ENCODE measurements at places on chromosomes 6 and 20. TPM values are rescaled to one million over a fixed set of nuclear protein-coding genes. Genes with fewer than 3 reads are reported as not detected.

- no peak for DNase-seq
Measured at GRCh38 chr20:55488593-55488992, 516.7 kb downstream of the CBLN4 start.

DNA sequence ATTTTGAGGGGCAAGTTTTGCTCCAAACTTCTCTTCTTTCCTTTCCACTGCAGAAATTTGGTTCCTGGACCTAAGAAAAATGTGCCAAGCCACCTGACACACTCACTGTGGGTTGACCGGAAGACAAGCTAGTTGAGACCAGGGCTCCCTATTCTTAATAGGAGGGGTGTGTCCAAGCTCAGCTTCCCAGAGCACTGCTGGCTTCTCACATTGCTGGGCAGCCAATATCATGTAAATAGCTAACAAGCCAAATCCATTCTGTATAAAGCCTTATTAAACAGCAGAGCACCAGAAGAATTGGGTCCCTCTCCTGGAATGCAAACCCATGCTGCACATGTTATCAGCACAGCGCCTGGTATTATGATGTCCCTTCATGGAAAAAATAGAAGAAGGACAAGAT lies 17.0 kb upstream of the SAMD3 start:
- no peak for DNase-seq

ZNF334 gene
- polyA plus RNA-seq, result 0.08 TPM

DNA sequence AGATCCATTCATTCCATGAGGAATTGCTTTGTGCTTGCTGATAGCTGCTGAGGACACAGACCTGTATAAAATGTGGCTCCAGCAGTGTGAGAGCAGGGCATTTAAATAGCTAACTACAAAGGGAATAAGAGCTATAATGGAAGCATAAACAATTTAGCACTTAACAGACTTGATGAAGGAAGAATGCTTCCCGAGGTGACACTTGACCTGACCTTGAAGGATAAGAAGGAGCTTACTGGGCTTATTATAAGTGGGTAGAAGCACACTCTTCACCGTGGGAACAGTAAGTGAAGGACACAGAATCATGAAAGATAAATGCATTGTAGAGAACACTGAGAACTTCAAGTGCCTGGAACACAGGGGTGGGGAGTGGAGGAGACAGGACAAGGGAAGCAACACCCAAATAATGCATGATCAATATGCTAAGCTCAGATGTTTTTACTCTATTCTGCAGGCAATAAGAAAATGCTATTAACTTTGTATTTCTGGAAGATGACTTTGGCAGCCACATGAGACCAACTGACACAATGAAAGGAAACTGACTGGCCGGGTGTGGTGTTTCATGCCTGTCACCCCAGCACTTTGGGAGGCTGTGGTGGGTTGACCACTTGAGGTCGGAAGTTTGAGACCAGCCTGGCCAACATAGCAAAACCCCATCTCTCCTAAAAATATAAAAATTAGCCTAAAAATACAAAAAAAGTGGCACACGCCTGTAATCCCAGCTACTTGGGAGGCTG lies 84.2 kb downstream of the EPB41L2 start:
- no peak for DNase-seq

DNA sequence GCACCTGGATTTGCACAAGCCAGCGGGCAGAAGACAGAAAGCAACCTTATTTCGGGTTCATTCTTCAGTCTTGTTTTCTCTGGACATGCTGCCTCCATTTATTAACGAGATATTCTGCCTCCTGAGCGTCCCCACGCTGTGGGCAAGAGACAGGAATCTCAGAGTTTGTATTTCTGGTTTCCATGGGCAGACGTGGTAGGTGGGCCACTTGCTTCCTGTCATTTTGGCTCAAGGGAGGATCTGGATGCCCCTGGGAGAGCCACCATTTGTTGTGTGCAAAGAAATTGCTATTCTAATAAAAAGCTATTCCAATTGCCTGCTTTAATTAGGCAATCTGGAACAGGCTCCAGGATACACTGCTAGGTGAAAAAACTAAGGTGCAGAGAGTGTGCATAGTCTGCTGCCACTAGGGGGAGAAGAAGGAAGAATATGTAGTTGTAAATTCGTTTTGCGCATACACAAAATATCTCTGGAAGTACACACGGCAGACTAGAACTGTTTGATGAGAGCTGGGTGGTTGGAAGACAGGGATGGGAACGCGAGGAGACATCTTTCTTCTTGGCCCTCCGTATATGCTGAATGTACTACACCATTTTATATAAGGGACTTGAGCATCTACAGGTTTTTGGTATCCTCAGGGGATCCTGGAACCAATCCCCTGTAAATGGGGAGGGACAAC lies 30.1 kb upstream of the SLC16A10 start:
- peak; percentile 49 for DNase-seq

- DNase-seq, result peak; percentile 41
Measured at GRCh38 chr20:48910347-48910781, 11.1 kb upstream of the ARFGEF2 start.

NKX2-2 gene
- not detected for polyA plus RNA-seq

CST5 gene
- not detected for polyA plus RNA-seq

GRCh38 chr20:38023181-38024001 lies 9.9 kb downstream of the TTI1 start:
- peak; percentile 80 for DNase-seq

GRCh38 chr6:169070506-169071176 lies 183.0 kb downstream of the THBS2 start:
- no peak for DNase-seq

GRCh38 chr6:105509506-105510331 lies 106.8 kb upstream of the PREP start:
- DNase-seq, result no peak

PTCRA gene
- 0.13 TPM for polyA plus RNA-seq

DNA sequence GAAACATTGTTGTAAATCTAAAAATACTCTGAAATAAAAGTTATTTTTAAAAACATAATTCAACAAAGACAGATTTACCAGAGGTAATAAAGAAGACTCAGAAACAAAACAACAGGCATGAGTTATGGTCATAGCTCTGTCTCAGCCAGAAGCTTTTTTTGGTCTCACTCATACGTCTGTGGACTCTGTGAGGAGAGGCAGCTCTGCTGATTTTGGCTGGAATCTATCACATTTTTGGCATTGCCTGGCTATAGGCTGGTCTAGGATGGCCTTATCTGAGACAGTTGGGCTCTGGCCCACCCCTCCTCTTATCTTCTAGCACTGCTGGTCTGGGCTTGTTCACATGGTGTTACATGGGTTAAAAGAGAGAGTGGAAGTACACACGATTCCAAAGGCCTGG lies 514.0 kb upstream of the BTBD3 start:
- no peak for DNase-seq

BHLHE23 gene
- not detected for polyA plus RNA-seq

DNA sequence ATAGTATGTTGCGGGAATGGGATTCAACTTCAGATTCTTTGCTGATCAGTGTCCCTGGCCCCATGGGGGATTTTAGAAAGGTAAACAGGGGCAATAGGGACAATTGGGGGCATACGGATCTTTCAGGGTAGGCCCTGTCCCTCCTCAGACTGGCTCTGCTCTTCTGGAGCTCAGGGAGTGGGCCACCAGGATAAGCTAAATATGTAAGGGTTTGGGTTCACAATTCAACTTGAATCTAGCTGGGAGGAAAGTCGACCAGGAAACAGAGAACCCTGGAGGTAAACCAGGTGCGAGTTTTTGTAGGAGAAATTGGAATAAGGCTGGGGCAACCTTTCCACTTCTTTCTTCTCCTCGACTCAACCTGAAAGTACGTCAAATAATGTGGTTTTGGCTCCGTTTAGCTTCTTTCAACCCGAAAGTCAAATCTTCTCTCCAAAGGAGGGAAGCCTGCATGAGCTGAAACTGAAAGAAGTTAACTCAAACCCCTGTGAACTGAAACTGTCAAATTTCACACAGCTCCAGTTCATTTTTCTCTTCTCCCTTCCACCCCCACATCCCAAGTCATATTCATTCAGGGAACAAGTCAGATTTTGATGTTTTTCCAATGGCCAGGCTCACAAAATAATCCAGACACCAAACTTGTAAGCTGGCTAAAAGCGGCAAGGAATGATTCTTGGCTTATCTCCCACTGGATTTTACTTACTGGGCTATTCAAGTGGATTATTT lies 278.2 kb downstream of the CLIC5 start:
- no peak for DNase-seq

- no peak for DNase-seq
Measured at GRCh38 chr6:40323881-40324634, 263.1 kb downstream of the LRFN2 start.

KCNK16 gene
- not detected for polyA plus RNA-seq
